ENCODE measurements at places on chromosomes 7 and 10.

DNA sequence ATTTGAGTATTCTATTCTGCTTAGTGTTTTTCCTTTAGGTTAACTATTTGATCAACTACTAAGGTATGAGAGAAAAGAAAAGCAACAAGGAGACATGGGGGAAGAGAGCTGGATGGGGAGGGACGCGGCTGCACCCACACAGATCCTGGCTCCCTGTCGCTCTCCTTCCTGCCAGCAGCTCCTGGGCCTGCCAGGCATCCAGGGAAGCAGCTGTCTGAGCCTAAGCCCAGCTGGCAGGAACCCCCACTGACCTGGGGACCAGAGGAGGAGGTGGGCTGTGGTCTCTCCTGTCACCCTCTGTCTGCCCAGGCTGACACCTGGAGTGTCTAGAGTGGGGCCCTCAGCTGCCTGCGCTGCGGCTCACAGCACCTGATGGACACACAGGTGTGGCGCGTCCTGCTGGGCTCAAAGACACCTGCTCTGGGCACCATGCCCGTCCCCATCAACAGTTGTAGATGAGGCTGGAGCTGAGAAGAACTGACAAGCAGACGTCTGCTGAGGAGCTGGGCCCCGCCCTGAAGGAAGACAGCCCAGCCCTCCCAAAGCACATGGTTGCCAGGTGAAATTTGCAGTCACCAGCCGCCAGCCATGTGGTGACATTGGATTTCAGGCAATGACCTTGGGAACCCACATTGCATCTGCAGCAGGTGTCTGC is 207.9 kb downstream of the PLXNA4 start:
- DNase-seq = no peak

GRCh38 chr10:43294892-43295291 is 28.0 kb upstream of the RASGEF1A start:
- no peak for DNase-seq

GRCh38 chr10:86290933-86291615 is 75.5 kb downstream of the GRID1 start:
- DNase-seq = no peak

GRCh38 chr10:89518876-89519842 is 16.2 kb downstream of the SLC16A12 start:
- no peak for DNase-seq

DNA sequence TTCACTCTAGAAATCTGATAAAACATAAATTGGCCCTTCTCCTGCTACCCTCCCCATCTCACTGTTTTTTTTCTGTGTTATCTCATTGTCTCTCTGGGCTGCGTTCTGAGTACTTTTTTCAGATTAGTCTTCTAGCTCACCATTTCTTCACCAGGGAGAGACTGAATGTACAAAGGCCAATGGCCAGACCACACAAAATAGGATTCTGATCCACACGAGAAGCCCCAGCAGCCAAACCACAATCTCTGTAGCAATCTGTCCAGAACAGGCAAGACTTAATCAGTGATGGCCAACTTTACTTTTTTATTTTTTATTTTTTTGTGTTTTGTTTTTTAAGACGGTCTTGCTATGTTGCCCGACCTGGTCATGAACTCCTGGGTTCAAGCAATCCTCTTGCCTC is 55.9 kb upstream of the PAPSS2 start:
- no peak for DNase-seq

DNA sequence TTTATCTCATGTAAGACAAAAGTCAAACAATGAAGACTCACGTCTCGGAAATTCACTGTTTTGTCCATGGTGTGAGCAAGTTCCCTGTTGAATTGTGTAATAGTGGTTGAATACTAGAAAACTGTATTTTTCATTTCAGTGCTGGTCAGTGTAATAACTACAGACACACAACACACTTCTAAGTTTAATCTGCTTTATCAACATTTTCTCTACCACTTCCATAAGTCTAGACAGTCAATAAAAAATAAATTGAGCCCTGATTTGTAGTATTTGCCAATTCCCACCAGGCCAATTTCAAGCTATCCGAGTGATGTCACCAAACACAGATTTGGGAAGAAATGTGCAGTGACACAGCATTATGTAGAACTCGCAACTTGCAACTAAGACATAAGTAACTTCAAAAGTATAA is 81.9 kb downstream of the GPR141 start:
- no peak for DNase-seq

DNA sequence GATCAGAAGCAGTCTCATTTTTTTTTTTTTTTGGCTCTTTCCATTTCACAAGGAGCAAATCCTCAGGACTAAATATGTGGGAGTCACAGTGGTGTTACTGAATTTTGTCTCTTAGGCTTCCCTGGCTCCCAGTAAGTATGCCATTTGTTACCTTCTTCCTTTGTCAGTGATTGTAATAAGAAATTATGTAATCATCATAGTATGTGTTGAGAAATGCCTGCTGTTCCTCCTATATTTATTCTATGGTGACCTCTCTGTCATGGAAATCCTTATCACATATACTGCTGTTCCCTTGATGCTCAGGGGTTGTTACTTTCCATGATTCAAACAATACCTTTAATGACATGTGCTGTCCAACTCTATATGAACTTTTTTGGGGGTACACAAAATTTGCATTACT is 4.8 kb upstream of the OR9A4 start:
- DNase-seq = no peak

DNA sequence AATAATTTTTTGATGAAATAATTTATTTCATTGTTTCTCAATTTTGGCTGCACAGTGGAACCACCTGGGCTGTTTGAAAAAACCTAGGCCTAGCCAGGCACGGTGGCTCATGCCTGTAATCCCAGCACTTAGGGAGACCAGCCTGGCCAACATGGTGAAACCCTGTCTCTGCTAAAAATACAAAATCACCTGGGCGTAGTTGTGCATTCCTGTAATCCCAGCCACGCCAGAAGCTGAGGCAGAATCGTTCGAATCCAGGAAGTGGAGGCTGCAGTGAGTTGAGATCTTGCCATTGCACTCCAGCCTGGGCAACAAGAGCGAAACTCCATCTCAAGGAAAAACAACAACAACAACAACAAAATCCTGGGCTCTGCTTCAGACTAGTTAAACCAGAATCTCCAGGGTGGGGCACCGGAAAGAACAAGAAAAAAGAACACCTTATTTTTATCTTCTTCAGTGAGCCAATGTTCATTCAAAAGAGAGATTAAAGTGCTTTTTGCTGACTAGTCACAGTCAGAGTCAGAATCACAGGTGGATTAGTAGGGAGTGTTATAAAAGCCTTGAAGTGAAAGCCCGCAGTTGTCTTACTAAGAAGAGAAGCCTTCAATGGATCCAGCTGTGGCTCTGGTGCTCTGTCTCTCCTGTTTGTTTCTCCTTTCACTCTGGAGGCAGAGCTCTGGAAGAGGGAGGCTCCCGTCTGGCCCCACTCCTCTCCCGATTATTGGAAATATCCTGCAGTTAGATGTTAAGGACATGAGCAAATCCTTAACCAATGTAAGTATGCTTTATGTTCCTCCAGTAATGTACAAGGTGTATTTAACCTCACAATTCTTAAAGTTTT is at the start of gene CYP2C18:
CYP2C18 (plus strand) TSS at position 516 of the 841 bp plus-strand sequence; CDS start at position 607, 91 bp downstream.
- no peak for DNase-seq

DNA sequence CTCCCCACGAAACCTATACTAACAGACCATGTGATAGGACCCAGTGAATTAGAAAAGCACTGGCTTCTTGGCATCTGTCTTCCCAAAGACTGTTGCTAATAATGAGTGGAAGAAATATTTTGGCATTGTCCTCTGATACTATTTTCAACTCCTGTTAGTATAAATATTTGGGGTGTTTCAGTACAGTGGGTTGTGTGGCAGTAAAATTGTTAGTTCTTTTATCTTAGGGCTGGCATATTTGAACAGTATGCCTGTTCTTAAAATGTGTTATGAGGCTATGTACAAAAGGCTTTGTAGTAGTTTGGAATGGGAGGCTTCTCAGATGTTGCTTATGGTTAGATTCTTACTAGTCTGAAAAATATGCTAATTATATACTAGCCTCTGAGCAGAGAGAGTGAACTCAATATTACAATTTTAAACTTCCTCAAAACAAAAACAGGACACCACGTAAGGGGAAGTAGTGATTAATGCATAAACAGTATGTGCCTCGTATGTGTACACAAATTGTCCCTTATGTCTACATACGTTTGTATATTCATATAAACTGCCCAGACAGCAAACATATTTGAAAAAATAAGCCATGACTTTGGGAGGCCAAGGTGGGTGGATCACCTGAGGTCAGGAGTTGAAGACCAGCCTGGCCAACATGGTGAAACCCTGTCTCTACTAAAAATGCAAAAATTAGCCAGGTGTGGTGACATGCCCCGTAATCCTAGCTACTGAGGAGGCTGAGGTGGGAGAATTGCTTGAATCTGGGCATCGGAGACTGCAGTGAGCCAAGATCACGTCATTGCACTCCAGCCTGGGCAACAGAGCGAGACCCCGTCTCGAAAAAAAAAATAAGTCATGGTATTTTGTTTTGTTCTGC is 115.4 kb downstream of the ARID5B start:
- DNase-seq = no peak

GRCh38 chr10:81520688-81521087 is 354.3 kb upstream of the NRG3 start:
- DNase-seq = no peak

DNA sequence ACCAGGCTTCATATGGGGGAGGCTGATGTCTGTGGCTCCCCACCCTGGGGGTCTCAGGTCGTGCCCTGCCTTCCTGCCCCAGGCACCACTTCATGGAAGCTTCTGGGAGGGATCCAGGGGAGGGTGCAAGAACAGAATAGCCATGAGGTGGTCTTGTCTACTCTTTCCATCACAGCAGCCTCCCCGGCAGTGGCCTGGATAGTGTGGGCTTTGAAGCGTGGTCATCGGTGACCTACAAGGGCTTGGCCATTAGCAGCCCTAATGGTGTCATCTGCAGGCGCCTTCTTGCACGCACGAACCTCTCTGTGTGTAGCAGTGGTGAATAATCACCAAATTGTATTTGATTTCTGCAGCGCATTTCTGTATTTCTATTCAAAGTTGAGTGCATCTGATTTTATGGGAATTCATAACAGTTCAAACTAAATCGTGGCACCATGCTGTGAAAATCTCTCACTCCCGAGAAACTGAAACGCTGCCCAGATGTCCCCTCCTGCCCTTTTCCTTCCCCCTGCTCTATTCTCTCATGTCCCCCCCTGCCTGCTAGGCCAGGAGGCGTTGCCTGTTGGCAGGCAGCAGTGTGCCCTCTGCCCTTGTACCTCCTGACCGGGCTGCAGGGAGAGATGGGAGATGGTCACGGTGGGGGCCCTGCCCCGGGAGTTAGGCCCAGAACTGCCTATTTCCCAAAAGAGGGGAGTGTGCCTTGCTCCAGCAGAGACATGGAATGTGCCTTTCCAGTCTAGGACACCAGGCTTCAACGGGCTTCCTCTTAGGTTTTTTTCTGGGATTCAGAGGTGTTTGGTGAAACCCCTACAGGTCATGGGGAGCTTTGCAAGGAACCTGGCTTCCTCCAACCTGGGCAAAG is 34.8 kb downstream of the CDH23 start:
- no peak for DNase-seq

GRCh38 chr10:26391701-26392695 is 46.1 kb upstream of the APBB1IP start:
- no peak for DNase-seq

- no peak for DNase-seq
These were observed 68.5 kb upstream of the FERD3L start for GRCh38 chr7:19213746-19214145.

- DNase-seq = no peak
These were observed 59.4 kb downstream of the CDK14 start for GRCh38 chr7:90655566-90655965.

DNA sequence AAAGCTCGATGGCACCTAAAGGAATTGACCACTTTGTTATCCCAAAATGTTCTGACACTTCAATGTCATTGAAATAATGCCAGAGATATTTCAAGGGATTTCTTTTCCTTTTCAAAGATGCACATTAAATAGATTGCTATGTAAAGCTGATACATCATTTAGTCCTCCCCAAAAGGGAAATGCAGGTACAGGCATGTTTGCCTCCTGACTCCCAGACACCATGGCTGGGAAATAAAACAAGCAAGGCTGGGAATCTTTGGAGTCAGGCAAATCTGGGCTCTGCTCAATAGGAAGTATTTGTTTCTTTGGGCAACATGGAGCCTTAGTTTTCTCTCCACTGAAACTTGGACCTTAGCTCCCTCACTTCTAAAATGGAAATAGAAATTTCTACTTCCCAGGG is 230.8 kb upstream of the LRRTM3 start:
- DNase-seq = no peak

DNA sequence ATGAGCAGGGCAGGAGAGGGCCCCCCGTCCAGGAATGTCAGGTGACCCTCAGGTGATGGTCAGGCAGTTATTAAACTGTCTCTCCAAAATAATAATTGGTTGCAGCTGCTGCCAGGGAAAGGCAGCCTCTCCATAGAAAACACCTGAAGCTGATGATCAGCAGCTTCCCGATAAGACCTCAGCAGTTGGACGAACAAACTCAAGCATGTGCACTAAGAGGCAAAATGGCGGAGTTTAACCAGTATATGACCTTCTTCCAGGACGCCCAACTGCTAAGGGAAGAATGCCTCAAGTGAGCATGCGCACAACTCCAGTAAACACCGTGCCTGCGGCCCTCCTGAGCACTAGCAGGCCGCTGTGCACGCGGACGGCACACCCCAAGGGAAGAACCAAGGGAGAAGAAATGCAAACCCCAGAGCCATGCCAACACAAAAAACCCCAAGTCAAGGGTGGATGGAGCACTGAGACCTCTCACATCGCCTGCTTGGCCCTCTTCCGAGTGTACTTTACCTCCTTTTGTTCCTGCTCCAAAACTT is 38.9 kb upstream of the ADARB2 start:
- DNase-seq = no peak

- no peak for DNase-seq
These were observed 158.0 kb downstream of the CREB5 start for GRCh38 chr7:28570113-28570969.

DNA sequence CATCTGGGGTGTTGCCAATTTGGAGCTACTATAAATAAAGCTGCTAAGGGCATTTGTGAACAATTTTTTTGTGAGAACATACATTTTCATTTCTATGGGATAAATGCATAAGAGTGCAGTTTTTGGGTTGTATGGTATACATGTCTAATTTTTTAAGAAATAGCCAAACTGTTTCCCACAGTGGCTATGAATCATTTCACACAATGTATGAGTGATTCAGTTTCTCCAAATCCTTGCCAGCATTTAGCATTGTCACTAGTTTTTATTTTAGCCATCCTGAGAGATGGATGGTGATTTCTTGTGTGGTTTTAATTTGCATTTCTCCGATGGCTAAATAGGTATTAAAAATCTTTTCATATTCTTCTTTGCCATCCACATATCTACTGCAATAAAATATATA is 105.3 kb downstream of the AMPH start:
- no peak for DNase-seq

All from stimulated activated CD4-positive, alpha-beta T cell treated with anti-CD3 and anti-CD28 coated beads, Interleukin-15, amount 100 ng/mL, for 1 hour (primary cell).